ENCODE measurements at places on chromosomes 3 and 15.

DNA sequence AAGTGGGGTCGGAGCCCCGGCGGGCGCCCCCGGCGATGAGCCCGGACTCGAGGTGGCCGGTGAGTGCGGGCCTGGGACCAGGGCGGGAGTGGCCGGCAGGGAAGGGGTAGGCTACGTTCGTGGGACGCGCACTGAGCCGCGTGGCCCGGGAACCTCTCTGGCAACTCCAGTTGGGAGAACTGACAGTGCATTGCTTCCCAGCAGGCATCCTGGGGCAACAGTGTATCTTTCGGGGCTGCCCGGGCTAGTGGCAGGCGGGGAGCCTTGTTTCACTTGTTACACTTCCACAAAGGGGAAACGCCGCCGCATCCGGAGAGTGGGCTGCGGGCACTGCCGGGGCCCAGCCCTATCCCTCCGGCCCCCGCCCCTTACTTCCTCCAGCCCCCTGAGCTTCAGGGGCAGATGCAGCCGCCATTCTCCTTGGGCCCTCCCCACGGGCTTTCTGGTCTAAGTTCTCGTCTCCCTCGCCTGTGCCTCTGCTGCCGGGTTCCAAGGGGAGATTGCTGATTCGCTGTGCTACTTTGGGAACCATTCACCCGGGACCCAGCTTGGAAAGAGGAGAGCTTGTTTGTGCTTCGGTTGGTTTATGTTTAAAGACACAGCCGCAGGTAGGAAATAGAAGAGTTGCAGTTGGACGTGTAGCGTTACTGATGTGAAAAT lies 675 bp downstream of the BRPF1 start:
- peak; percentile 38 for DNase-seq

DNA sequence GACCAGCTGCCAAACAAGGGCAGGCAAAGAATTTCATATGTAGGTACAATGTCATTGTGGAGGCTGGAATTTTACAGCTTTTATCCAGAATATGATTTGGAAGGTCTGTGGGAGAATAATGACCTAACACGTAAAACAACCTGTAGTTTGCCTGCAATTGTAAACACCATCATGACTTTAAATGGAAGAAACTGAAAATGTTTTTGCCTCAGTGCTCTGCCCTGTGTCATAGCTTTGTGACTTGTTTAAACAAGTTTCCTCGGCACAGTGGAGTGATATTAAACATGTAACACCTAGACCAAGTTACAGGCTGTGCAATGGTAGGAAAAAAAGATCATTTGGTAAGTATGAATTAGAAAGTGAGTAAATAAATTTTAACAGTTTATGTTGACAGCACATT lies 171.6 kb upstream of the MBNL1 start:
- DNase-seq = no peak

GRCh38 chr15:39313467-39313866 lies 267.4 kb upstream of the THBS1 start:
- DNase-seq = no peak

DNA sequence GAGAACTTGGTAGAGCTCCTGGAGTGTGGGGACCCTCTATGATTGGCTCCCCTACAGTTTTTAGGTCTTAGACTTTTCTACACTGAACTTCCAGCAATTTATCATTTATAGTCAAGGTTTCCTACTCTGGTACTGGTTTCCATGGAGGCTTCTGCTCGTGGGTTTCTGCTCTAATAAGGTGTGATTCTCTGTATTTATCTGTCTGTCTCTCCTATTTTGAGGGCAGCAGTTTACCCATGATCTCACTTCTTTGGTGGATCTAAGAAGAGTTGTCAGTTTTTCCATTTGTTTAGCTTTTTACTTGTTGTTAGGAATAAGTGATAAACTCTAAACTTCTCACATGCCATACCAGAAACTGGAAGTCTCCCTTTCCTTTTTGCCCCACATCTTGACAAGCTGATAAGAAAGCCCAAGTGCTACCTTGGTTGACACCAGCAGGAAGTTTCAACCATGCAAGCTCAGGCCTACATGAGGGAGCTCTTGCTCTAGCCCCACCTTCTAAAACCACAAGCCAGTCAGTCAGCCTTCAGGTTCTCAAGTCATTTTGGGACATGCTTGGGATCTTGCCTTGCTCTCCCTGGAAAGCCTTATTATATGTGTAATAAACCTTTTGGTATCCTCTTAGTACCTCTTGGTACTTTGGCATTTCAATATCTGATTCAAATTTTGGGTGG lies 10.0 kb downstream of the TIMMDC1 start:
- no peak for DNase-seq

DNA sequence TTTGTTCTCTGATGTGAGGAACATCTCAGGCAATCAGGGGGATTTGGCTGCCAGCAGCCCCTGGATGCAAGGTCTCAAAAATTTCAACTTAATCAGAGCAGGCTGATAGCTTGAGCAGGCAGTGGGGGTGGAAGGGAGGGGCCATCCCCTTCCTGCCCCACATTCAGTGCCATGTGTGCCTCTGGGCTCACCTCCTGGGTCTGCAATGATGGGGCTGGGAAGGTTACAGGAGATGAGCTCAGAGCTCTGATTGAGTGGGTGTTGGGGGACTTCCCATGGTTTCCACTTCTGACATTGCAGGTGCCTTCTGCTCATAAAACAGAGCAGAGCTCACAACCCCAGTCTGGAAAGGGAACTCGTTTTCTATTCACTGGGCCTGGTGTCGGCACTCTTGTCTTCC lies 37.0 kb downstream of the PARP16 start:
- peak; percentile 68 for DNase-seq

- DNase-seq = no peak
Measured at GRCh38 chr3:163785693-163786092, 1292.6 kb downstream of the SI start.

DNA sequence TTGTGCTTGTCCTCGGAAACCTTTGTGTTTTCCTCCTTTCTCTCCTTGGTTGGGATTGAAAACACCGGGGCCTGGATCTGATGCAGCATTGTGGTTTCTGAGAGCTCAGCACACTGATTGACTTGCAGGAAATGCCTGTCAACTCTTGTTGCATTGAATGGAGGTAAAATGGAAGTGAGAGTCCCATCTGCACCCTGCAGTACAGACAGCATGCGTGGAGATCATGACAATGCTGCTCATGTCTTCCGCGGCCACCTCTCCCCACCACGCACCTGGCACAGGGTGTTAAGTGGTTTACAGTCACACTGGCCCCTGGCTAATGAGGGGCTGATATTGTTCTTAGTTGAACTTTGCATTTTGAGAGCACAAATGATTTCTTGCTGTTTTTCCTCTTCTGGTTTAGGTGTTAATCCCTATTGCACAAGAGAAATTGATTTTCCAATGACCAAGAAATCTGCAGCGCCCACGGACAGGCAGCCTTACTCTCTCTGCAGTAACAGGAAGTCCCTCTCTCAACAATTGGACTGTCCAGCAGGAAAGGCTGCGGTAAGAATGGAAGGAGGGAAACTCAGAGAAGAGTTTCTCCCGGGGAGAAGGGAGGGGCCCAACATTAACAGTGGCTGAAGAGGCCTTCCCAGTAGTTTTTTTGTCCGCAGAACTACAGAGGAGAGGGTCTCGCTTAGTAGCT lies 58.5 kb downstream of the STARD5 start:
- DNase-seq = no peak

DNA sequence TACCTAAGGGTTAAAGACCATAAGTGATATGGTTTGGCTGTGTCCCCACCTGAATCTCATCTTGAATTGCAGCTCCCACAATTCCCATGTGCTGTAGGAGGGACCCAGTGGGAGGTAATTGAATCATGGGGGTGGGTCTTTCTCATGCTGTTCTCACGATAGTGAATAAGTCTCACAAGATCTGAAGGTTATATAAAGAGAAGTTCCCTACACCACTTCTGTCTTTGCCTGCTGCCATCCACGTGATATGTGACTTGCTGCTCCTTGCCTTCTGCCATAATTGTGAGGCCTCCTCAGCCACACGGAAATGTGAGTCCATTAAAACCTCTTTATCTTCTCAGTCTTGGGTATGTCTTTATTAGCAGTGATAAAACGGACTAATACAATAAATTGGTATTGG lies 75.0 kb upstream of the CADPS start:
- DNase-seq = no peak

DNA sequence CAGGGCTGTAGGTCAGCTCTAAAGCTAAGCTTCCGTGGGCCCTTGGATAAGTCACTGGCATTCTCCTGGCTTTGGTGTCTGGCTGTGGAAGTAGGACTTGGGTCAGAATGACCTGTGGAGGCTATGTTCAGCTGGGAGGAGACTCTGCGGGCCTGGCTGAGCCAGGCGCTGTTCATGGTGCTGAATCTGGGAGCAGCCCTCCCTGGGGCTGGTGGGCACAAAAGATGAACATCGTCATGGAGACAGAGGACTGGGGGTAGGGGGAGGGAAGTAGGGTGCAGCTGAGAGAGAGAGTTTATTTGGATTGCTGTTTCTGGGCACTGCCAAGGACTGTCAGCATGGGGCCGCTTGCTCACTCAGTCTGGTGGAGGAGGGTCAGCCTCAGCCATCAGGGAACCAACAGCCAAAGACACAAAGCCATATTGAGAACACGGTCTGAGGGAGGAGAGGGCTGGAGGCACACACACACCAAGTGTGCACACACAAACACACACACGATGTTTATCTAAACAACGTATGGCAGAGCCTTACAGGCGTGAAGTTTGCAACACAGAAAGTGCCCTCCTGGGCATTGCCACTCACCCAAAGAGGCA lies 120.7 kb upstream of the LINGO1 start:
- no peak for DNase-seq

DNA sequence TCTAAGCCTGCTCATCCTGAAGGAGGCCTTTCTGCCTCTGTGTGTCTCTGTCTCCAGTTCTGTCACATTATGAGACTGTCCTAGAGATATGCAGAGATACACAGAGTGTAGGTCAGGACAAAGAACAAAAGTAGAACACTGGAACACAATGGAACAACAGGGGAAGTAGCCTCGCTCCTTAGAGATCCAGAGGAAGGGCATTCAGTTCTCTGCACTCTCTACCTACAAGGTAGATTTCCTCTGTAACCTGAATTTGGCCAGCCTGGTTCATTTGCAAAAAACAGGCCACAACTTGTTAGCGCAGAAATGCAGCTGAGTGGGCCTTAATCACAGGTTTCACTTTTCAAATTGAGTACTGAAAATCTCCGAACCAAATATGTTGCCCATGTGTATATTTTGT lies 19.4 kb downstream of the NEK10 start:
- no peak for DNase-seq

GRCh38 chr3:65531499-65531898 lies 507.2 kb downstream of the MAGI1 start:
- DNase-seq = no peak

- no peak for DNase-seq
Measured at GRCh38 chr15:67322481-67322880, 67.9 kb downstream of the IQCH start.

DNA sequence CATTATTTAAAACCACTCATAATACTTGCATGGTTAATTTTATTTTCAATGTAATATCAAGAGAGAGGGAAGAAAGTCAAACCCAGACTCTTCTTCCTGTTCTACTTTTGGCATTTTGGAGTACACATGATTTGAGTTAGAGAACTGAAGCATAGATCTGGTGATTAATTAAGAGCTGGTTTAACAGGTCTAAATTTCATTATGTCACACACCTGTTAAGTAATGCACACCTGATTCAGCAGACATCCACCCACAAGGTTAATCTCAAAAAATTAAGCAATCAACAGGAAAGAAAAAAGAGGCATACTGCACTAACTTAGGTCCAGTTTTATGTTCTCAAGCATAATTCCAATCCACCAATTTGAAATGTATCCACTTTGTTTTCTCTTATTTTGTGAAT lies 101.1 kb upstream of the ICE2 start:
- no peak for DNase-seq

GRCh38 chr3:149848238-149848637 lies 35.2 kb downstream of the RNF13 start:
- no peak for DNase-seq

- DNase-seq = no peak
Measured at GRCh38 chr3:557972-558371, 361.4 kb downstream of the CHL1 start.

DNA sequence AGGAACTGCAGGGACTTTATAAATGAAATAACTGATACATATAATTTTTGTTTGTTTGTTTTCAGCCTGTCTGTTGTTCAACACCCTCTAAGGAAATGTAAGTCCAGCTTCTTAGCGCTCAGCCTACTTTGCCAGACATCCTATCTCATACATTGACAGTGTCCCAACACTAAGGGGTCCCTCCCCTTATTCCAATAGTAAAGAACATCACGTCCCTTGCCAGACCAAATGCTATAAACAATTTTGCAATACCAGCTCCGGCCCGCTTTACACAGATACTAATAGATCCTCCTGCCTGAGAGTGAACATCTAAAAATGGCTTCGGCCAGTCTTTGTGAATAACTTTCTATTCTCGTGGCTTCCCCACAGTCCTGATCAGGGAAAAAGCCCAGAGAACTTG lies 4.5 kb upstream of the TAFA4 start:
- DNase-seq = no peak

DNA sequence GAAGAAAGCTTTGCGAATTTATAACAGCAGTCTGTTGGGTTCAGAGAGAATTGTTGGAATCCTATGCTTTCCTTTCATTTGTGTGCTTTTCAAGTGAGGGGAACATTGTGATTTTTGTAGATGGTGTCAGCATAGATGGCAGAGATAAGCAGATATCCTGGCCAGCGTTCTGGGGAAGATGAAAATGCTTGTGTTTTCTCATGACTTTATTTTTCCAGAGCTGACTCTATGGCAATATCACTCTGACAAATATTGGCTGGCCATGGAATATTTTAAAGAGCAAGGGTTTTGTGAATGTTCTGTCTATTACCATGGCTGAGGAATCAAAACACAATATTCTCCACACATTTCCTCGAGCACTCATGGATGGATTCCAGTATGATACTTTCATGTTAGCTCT lies 108.8 kb downstream of the MITF start:
- no peak for DNase-seq

GRCh38 chr3:71809321-71810026 lies 24.5 kb upstream of the PROK2 start:
- DNase-seq = no peak

- no peak for DNase-seq
Measured at GRCh38 chr3:12158387-12159226, at the start of gene TIMP4. TSS of gene TIMP4 (minus strand) at chr3:12158912. CDS start at chr3:12158840, 72 bp downstream.

GRCh38 chr3:11381563-11381962 lies 109.4 kb downstream of the ATG7 start:
- no peak for DNase-seq

- DNase-seq = peak; percentile 38
Measured at GRCh38 chr3:50503504-50504342, at the start of gene CACNA2D2. TSS of gene CACNA2D2 (minus strand) at chr3:50503634. CDS start at chr3:50503423, 211 bp downstream.

- no peak for DNase-seq
Measured at GRCh38 chr15:56248311-56248992, 4.8 kb upstream of the RFX7 start.

DNA sequence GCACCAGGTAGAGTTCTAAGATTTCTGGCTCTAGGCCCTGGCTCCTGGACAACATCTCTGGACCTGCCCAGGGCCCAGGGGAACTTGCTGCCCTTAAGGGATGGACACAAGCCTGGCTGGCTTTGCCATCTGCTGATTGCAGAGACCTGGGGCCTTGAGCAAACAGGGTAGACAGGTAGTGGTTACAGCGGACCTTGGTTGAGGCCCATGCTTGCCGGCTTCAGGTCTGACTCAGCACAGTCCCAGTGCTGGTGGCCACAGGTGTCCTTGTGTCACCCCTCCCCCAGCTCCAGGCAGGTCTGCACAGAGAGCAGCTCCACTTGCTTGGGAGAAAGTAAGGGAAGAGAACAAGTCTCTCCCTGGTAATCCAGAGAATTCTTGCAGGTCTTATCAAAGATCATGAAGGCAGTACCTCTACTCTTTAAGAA lies 15.9 kb upstream of the ACTL6A start:
- DNase-seq = no peak
